ENCODE measurements at places on chromosomes 1 and 21.

DNA sequence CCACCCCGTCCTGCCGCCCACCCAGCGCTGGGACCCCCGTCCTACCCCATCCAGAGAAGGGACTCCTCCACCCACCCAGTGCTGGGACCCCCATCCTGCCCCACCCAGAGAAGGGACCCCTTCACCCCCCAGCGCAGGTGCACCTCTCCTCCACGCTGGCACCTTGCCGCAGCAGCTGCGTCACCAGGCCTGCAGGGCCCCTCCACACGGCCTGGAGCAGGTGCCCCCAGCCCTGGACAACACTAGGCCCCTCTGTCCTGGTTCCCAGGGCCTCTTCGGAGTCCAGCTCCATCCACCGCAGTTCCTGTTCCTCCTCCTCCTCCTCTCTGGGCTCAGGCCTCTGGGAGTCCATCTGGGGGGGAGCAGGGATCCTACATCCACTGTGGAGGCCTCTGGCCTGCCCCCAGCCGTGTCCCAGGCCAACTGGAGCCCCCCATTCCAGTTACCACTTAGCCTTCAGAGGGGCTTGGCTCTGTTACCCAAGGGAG lies 378 bp downstream of the ANKRD65 start:
- no peak for DNase-seq

DNA sequence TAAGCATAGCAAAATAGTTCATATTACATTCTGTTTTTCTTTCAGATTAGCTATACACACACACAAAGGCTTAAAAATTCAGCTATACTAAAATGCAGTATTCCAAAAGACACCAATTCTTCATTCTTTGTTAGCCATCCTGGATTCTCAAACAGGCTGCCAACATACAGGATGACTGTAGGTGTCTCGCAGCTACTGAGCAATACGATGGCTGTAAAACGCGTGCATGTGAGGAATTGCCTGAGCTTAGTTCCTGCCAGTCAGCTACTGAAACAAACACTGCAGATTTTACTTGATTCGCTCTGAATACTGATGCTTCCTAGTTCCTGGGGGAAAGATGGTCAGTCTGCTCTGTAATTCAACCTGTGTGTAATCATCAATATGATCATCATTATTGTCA lies 24.7 kb upstream of the HMGN1 start:
- DNase-seq = no peak

DNA sequence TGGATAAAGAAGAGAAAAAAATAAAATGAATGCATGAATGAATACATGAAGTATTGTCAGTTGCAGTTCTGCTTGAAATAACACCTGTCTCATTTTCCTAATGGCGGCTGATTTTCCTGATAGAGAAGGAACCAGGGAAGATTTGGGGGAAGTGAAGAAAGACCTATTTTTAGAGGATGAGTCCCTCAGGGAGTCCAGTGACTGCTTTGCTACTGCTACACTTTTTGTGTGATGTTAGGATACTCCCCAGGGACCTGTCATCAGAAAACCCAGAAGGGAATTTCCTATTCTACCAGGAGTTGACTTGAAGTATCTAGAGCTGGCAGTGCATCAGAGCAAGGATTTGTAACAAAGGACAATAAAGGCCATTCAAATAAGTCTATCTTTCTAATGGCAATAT lies 114.8 kb downstream of the MAB21L3 start:
- DNase-seq = no peak

DNA sequence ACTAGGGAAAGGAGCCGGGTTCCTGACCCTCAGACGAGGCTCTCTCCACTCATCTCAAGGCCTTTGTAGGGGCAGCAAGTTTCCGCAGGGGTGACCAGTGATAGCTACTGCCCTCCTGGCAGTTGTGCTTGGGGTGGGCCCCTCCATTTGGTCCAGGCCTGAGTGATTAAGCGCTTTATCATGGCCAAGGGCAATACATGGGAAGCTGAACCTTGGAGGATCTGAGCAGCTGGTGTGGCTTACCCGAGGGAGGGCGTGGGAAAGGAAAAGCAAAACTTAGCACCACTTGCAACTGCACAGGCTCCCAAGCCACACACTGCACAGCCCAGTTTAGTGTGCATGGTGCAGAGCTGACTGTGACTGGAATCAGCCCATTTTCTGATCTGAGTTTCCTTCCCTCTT lies 47.8 kb downstream of the GADD45A start:
- DNase-seq = no peak

DNA sequence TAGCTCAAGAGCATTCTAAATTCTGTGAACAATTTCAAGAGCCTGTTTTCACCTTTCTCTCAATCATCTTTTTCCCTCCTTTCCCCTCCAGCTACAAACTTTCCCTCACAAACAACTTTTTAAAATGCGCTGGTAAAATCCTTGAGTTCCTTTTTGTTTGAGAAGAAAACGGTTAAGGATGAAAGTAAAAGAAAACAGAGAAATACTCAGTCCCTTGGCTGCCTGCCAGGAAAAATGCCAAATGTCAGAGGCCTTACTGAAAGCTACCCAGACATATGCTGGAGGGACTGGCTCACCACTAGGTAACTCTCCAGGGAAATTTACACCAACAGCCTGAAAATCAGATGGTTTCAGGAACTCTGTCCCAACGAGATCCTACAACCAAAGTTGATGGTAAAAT lies 11.0 kb upstream of the SERBP1 start:
- no peak for DNase-seq

Measured in activated CD8-positive, alpha-beta memory T cell treated with anti-CD3 and anti-CD28 coated beads for 1 hour (primary cell).